ENCODE measurements at places on chromosomes 6 and 20.

DNA sequence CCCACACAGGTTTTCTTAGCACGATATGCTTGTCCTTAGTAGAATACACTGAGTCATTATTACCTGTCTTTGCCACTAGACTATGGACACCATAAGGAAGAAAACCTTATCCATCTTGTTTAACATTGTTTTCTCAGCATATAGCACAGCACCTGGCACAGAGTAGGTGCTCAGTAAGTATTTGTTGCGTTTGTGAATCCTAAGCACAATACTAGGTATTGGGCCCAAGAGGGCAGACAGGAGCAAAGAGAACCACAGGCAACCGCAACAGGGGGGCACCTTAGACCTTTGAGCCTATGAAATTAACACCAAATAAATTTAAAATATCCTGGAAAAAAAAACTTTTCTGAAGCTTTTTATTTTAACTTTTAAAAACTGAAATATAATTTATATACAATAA is 3.7 kb upstream of the NCOA6 start:
- DNase-seq = no peak

GRCh38 chr20:16049529-16050093 is 523.6 kb downstream of the KIF16B start:
- no peak for DNase-seq

- DNase-seq = no peak
Observed at GRCh38 chr20:3997446-3997845, 17.9 kb downstream of the RNF24 start.

DNA sequence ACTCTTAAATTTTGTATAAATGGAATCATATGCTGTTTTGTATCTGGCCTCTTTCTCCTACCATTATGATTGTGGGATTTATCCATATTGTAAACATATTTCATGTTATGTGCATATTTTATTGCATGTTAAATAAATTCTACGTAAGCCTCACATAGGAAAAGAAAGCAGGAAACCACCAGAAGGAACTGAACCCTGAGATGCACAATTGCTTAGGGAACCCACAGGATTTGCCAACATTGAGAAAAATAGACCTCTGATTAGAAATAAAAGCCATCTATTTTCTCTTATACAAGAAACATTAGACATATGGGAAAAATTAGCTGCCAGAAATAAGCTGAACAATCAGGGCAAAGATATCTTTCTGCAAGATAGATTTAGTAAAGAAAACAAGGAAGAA is 111.2 kb upstream of the CARMIL1 start:
- no peak for DNase-seq

DNA sequence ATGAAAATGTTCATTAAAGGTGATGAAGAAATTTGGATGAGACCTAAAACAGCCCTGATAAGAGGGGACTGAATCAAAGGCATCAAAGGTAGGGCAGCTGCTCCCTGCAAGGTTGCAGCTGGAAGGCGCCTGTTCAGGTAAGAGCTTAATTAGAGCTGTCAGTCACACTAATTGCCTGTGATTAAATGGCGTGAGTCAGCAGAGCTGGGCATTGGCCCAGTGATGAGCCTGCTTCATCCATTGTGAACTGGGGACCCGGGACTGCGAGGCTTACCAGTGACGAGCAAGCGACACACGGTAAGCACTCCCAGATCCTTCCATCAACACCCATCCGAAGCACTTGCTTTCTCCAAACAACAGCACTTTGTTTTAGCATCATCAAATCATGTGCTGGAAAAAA is 621.5 kb upstream of the CDH4 start:
- no peak for DNase-seq

DNA sequence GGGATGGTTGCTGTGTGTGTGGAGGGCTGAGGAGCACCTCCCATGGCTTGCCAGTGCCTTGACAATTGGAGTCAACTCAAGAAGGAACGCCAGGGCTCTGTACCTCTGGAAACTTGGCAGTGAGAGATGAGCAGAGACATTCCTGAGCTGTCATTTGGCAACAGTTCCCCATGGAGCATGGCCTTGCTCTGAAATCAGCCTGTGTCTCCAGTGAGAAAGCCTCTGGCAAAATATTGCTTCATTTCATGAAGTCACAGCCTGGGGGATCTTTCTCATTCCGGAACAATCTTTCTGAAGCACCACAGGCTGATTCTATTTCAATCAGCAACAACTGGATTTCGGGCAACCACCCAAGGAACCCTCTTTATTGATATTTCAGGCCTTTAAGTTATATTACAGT is 52.2 kb upstream of the FNDC1 start:
- DNase-seq = no peak

DNA sequence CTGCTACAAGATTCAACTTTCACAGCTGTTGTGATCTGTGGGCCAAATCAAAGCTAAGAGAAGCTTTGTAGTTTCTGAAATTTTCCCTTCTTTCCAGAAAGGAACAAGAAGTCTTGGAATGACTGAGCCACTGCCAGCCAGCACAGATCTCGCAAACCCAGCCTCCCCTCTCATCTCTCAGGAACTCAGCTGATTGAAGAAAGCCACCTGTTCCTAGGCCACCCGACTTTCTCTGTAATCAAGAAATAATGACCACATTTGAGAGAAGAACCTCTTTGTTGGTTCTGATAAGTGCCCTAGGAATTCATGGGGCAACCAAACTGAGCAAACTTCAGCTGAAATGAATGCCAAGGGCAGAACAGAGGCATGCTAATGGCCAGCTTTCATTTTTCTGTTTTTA is 61.7 kb downstream of the HDGFL1 start:
- DNase-seq = no peak

GRCh38 chr6:3910106-3910663 is 61.0 kb downstream of the FAM50B start:
- DNase-seq = no peak

GRCh38 chr6:29892696-29893095 is 49.6 kb upstream of the HLA-A start:
- no peak for DNase-seq

DNA sequence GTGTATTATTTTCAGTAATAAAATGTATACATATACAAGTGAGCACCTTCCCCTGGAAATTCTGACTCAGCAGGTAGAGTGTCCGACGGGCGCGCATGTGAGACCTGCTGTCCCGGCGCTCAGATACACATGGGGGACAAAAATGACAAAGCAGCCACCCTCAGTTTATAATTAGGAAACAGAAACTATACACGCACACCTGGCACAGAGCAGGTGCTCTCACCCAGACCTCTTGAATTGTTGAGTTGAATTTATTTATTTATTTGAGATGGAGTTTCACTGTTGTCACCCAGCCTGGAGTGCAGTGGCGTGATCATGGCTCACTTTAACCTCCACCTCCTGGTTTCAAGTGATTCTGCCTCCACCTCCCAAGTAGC is 180.4 kb downstream of the ZDHHC14 start:
- no peak for DNase-seq

GRCh38 chr6:141445928-141446628 is 686.6 kb upstream of the GJE1 start:
- no peak for DNase-seq

DNA sequence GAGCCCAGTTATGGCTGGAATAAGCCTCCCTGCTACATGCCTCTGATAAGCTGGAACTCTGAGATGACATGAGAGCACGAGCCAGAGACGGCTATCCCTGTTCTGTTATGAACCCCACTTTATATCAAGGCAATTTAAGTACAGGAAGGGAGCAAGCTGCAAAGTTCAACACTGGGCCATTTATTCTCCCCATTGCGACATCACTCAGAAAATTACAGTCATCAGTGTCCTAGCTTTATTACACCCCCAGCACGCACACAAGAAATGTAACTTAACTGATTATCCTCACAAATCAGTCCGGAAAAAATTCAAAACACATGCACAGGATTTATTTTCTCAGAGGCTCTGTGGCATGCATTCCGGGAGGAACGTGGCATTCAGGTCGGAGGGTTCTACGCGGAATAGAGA is 125.3 kb upstream of the SLC2A12 start:
- no peak for DNase-seq

DNA sequence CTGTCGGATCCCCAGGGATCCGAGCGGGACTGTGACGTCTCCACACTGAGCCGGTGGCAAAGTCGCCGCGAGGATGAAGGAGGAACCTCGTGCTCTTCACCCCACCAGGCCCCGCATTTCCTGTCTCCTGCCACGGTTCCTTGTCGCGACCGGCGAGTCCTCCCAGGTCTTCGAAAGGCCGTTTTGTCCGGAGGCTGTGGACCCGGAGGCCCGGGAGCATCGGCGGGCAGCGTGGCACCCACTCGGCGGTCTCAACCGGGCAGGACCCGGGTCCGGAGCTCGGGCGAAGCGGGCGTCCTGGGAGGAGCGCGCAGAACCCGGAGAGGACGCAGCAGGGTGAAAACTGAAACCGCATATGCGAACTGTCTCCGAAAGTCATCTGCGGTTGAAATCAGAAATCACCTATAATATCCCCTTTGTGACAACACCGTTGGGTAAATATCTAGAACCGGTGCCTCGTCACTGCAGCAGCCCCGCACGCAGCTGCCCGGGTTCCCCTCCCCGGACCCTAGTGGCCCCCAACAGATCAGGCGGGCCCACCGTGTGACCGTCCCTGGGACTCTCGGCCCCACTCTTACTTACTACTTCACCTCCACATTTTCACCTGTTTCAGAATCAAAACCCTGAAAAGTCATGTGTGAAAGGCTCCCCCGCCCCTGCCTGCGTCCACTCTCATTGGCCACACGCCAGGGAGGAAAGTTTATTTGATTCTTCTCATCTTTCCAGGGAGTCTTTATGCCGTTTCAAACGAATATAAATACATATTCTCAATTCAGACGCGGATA is 3.1 kb upstream of the ULBP2 start:
- no peak for DNase-seq

GRCh38 chr6:118893064-118893806 is 717 bp upstream of the ASF1A start:
- peak; percentile 50 for DNase-seq

DNA sequence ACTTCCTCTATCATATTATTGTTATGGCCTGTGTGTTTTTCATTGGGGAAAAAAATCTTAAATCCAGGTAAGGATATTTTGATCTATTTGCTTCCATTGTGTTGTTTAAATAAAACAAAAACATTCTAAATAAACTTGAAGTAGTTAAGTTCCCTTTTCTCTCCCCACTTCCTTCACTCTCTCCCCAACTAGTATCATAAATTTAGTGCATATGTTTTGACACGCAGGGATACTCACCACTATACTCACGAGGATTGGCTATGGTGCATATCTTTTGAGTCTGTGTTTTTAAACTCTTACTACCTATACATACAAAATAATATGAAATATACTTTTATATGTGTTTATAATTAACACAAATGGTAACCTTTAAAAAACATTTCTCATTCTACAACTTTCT is 5.2 kb downstream of the TTLL9 start:
- no peak for DNase-seq

- no peak for DNase-seq
Observed at GRCh38 chr6:55954436-55954835, 79.0 kb upstream of the BMP5 start.

DNA sequence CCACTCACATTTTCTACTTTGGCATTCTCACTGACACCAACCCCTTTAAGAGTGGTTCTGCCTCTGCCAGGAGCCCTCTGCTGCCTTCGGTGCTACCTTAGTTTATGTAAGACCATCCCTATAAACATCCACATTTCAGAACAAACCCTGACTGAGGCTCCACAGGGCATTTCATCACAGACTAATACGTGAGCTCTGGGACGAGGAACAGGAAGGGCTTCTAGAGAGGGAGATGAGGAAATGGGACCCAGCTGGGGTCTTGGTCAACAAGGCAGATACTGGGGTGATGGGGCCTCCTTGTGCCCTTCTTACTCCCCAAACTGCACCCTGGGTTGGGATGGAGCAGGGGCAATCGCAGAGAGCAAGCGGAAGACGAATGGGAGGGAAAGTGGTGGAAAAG is 86.5 kb upstream of the FYN start:
- no peak for DNase-seq

DNA sequence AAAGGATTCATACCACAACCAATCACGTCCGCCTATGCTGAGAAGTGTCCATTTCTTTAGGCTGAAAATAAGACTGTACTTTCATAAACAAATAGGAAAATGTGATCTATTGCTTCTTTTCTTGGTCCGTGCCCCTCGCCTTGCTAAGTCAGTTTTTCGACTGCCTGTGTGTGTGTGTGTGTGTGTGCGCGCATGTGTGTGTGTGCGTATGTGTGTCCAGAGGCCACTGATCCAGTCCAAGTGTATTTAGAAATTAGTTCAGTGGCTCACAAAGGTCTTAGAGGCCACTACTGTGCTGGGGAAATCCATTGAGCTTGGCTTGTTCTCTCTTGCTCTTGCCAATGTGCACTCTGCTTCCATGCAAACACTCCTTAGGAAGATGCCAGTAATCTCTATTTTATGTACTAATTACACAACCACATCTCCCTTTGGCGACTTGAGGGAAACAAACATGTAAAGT is 50.5 kb downstream of the SLC22A23 start:
- DNase-seq = no peak

DNA sequence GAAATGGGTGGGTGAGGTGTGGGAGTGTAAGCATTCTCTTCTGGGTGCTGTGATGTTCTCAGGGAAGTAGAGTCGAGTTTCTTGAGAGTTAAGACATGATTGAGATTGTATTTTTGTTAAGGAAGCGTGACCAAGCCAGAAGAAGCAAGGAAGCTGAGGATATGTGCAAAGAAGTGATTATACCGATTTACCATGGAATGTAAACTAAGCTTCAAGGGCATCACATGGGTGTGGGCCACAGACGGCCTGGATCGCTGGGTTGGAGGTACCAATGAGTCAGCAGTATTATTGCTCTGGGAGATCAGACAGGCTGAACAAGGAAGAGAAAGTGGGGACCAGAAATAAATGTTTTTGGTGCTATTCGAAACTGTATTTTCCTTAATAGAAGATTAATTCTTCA is 184.1 kb upstream of the GMDS start:
- peak; percentile 62 for DNase-seq

DNA sequence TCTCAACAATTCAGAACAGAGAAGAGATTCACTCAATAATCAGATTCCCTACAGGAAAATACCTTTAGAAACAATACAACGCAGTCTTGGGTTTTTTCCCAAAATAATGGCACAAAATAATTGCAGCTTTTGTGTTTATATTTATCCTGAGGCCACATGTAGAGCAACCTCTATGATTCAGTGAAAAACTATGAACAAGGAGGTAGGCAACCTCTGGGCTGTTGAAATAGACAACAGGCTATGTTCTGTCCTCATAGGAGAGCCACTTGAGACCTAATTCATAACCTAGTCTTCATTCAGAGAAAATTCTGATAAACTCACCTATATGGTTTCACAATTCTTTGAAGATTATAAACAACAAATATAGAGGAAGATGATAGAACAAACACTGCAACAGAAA is 118.3 kb downstream of the KHDC1L start:
- no peak for DNase-seq

GRCh38 chr6:122736616-122737015 is 42.9 kb upstream of the FABP7 start:
- no peak for DNase-seq

DNA sequence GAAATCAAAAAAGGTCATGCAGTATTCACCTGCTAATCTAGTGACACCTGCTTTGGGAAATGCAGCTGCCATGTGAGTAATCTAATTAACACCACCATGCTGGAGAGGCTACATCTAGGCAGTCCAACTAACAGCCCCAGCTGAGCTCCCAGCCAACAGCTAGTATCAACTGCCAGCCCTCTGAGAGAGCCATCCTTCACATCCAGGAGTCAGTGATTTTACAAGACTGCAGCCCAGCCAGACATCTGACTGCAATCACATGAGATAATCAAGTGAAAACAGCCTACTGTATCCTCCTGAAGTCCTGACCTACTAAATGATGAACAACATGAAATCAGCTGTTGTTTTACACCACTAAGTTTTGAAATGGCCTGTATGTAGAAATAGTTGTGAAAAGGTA is 298.4 kb downstream of the TRDN start:
- no peak for DNase-seq

- DNase-seq = no peak
Observed at GRCh38 chr6:154572556-154572955, 62.1 kb upstream of the CNKSR3 start.

Measured in amniotic stem cell (primary cell).